ENCODE measurements at places on chromosomes 3 and 15.
A peak's percentile ranks its signal among the peaks of the same experiment; 100 is the strongest.

DNA sequence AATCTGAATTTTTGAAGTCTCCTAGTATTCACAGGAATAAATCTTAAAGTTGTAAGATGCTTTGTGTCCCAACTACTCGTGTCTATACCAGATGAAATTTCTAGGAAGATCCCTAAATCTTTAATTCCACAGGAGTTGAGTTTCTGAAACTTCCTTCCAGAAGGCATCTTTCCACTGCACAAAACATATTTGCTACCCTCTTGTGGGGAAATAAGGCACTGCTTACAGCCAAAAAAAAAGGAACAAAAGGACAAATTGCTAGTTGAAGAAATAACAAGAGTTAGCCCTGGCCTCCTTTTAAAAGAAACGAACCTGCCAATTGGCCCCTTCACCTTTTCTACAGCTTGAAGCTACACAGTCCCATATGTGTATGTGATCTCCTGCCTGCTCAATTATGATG lies 54.0 kb downstream of the TAFA4 start:
- DNase-seq: no peak

DNA sequence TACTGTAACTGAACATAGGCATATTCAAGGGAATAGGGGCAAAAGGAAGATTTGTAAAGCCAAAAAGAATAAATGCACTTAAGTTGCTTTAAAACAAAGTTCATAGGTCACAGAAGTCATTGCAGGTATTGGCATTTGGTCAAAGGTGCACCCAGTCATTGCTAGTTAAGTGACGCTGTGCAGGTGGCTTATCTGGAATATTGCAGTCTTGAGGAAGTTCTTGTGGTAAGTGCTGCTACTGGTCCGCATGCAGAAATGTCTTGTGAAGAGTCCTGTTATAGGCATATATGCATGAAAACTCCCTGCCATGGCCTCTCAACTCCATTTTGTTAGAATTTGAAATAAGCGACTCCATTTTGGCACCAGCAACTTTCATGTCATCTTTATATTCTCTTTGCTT lies 293.1 kb downstream of the GBE1 start:
- no peak for DNase-seq

- DNase-seq: no peak
Observed at GRCh38 chr3:183188895-183189462, 26.4 kb upstream of the LAMP3 start.

- no peak for DNase-seq
Observed at GRCh38 chr3:105729667-105730066, 139.1 kb downstream of the CBLB start.

DNA sequence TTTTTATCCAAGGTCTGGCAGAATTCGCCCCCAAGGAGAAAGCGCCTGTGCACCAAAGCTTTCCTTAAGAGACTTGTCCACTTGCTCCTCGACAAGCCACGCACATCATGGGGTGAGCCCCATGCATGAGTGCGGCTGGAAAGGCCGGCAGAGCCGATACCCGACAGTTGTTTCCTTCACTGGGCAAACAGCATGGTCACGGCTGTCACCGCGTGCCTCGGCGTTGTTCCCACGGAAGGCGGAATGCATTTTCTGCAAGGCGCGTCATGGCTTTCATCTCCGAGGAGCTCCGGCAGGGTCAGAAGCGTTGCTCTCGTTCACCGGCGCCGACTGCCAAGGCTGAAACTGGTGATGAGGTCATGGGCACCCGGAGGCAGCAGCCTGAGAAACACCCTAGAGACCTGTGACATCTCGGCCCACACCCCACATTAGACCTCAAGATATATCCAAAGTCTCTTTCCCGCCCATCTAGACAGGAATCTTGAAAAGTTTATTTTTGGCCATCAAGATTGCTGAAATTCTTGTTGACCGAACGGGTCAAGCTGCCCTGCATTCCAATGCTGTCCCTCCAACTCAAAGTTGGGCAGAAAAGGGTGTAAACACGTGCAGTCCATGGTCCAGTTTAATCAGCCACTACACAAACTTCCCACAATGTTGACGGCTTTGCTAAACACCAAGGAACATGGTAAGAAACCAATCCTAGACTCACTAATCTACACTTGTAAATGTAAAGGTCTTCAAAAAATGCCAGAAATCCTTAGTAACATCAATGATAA lies 604 bp upstream of the TJP1 start:
- no peak for DNase-seq

- no peak for DNase-seq
Observed at GRCh38 chr15:77160562-77161478, 89.9 kb upstream of the TSPAN3 start.

DNA sequence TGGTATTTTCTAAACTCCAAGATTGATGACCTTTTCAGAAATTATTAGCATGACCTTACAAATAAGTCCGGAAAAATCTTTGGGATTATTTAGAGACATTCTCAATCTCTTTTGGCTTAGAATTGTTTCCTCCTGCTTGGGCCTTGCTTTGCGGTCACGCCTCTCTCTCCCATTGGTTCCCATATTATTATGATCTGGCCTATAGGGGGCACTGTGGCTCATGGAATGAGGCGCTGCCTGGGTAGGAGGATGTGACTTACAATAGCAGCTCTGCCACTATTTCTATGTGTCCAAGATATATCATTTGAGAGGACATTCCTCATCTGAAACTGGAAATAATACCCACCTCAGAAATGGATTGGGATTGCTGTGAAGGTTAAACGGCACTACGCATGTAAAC lies 464.9 kb downstream of the MFSD1 start:
- no peak for DNase-seq

- DNase-seq: no peak
Observed at GRCh38 chr3:8366219-8366810, 135.3 kb upstream of the LMCD1 start.

GRCh38 chr3:174581558-174581957 lies 277.6 kb upstream of the NAALADL2 start:
- no peak for DNase-seq

GRCh38 chr3:171256445-171257250 lies 203.6 kb downstream of the TNIK start:
- DNase-seq: no peak

DNA sequence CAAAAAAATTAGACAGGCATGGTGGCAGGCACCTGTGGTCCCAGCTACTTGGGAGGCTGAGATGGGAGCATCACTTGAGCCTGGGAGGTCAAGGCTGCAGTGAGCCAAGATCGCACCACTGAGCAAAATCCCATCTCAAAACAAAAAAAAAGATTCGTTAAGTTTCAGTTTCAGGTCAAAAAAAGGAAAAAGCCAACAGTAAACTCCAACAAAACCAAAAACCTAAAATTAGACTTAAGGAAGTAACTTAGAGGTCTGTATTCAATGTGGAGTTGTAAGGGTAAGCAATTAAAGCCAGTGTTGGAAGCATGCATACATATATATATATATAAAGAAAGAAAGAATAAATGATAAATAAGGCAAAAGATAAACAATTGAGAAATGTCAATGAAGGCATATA lies 11.8 kb downstream of the KPNA1 start:
- DNase-seq: no peak

DNA sequence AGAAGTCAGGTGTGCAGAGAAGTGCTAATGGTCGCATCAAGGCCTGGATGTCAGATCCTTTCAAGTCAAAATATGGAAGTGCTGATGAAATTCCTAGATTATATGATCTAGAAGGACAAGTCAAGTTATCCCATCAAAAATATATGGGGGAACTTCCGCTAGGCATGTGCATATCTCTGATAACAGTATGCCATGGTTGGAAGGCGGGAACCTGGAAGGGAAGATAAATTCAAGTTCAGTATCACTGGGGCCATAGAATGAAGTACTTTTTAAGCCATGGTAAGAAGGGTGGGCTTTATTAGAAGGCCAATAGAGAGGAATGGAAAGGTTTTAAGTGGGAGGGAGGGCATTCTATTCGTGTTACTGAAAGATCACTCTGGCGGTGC lies 38.3 kb downstream of the MITF start:
- DNase-seq: no peak

DNA sequence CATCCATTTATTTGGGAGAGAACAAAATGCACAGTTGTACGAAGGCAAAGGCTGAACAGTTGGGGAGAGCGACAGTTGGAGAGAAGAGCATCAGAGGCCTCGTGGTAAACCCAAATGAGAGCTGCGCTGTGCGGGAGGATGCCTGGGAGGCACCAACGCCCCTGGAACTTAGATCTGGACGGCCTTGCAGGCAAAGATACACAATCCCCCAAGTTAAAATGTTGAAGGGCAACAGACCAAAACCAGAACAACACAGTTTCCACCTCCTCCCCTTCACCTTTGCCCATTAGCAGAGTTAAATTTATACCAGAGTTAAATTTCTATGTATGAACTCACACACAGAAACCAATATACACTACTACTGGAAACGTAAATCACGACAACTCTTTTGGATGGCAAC lies 339.6 kb downstream of the RORA start:
- no peak for DNase-seq

DNA sequence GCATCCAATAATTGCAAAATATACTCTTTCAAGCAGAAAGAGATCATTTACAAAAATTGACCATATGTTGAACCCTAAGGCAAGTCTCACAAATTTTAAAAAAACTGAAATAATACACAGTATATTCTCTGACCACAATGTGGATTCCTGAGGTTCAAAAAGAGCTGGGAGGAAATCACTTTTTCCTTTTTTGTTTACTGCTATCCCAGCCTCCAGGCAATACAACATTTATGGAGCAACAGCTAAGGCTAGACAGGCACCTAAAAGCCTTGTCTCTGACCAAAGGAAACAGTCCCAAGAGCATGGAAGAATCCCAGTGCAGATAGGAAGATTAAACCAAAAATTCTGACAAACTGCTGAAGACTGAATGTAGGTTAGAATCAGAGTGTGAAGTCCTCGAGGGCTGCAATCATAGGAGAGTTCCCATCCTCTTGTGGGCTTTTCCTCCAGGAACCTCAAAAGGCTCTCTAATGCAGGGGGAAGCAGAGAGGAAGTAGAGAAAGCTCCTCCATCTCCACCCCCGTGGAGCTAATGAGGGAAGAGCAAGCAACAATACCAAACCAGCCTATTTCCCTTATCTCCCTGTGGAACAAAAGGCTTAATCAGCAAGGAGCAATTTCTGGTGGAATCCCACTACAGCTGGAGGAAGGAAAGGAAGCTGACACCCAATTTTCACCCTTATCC lies 57.0 kb downstream of the TMCC1 start:
- DNase-seq: no peak

DNA sequence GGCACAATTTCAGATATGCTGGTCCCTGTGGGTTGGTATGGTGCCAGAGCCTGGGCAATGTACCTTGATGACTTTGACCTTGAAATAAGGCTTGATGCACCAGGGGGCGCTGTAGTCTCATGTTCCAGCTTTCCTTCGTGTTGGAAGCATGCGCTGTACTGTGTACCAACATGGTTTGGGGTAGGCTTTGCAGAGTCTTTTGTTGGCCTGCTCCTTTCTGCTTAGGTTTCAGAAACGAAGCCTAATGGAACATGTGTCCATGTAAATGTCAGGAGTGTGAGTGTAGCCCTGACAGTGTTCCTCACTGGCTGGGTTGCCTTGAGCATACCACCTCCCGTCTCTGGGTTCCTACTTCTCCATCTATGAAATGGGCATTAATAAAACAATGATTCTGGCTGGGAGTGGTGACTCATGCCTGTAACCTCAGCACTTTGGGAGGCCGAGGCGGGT lies 3.6 kb upstream of the CCR4 start:
- DNase-seq: peak; percentile 25

- DNase-seq: no peak
Observed at GRCh38 chr3:63343674-63344073, 65.6 kb downstream of the SYNPR start.

DNA sequence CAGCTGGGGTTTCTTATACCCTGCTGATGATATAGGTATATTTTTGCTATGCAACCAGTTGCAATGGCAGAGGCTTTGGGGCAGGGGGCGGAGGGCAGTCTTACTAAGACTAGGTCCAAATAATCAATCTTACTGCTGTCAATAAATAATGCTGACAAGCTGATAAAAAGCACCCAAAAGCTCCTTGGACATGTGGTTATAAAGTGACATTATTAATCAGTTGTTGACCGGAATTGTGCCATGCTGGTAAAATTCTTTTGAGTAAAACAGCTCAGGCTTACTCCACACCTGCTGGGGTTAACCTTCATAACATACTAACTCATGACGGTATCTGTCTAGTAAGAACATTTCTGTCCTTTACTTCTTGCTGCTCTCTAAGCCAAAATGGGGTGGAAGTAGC lies 101.9 kb downstream of the CHST2 start:
- no peak for DNase-seq

DNA sequence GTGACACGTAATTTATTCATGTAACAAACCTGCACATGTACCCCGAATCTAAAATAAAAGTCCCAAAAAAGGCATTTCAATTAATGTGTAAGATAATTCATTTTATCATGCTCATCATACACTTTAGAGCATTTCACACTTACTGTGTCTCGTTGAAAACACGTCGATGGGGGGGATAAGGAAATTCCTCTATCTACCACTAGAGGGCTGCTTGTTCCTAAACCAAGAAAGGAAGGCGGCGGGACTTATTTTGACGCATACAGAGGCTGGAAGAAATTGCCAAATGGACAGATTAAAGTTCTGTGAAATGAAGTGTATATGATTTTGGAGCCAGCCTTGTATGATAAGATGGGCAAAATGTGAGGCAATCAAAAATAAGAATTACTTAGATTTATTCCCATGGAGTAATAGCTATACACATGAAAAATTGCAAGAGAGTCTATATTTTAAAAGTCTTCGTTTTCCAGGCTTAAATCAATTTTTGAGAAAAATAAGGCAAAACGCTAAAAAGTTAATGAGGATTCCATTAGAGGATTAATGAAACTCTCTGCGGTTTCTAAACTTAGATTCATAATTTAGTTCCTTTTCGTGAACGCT lies 346.8 kb downstream of the CNTN3 start:
- no peak for DNase-seq

DNA sequence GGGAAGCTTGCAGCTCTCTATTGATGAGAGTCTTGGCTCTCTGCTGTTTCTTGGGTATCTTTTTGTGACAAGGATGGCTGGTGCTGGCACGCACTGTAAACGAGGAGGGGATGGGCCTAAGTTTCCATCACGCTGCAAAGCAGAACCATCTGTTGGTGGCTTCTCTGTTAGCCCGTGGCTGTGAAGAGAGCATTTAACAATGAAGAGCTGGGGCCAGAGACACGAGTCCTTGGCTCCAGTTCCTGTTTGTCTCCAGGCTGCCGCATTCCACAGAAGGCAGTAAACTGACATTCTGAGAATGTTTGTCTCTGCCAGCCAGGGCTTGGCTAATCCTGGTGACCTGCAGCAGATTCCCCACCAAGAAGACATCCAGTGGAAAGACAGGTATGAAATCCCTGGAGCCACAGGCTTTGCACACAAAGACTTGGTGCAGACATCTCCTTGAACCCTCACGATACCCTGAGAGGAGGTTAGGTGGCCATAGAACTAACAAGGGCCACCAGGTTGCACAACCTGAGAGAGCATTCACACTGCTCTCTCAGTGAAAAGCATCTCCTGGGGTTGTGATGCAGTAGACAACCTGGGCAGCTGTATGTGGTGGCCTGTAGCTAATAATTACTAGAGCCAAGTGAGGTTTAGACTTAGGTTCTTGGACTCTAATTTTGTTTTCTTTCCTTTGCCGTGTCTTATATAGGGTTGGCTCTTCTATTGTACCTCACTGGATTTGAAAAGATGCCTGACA lies 130.9 kb downstream of the ASB7 start:
- no peak for DNase-seq

- no peak for DNase-seq
Observed at GRCh38 chr15:69524814-69525213, 72.2 kb downstream of the RPLP1 start.

- DNase-seq: no peak
Observed at GRCh38 chr3:10941972-10942371, 50.6 kb upstream of the SLC6A1 start.
